ENCODE measurements at places on chromosomes 2 and 18. TPM values are rescaled to one million over a fixed set of nuclear protein-coding genes. Genes with fewer than 3 reads are reported as not detected.

CTAGE1 gene
- total RNA-seq: not detected

RBM43 gene
- 5.1 TPM for total RNA-seq

SERPINB2 gene
- 157 TPM for total RNA-seq

DNA sequence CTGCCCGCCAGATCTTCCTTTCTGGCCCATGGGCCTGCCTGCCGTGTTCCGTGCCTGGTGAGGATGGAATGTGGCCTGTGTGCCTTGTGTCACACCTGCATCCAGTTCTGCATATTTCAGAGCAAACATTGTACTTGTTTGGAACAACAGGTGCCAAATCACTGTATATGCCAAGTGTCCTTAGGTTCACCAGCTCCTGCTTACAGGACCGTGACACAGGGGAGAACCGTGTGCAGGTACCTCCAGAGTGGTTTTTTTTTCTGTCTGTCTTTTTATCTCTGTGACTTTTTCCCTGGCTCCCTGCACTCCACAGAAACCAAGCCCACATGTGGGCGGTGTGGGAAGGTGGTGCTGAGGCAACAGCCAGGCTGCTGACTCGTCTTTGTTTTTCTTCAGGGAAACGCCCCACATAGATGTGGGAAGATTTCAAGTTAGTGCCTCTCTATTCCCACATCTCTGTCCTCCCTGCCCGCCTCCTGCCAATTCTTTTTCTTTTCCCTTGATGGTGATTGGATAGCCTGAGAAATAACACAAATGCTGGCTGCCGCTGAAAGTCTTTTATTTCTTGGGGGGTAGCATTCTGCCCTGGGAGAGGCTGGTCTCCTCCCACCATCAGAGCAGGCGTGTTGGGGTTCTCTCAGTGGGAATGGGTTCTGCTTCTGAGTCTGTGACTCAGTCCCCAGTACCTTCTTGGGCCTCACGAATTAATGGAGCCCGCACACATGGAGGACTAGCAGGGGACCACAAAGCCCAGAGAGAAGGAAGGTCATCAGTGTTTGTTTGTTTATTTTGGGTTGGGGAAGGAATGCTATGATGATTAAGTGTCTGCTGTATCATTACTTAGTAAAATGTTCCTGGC lies 21.4 kb downstream of the GRHL1 start:
- H3K27me3 ChIP-seq: no peaks in the 10 kb centered on the region
- H3K27ac ChIP-seq: peak overlapping the region; percentile 87
- H3K36me3 ChIP-seq: peaks cover 9% of the 10 kb centered on the region
- H3K4me1 ChIP-seq: peaks cover 62% of the 10 kb centered on the region
- no peak overlapping the region for H3K4me3 ChIP-seq

DNA sequence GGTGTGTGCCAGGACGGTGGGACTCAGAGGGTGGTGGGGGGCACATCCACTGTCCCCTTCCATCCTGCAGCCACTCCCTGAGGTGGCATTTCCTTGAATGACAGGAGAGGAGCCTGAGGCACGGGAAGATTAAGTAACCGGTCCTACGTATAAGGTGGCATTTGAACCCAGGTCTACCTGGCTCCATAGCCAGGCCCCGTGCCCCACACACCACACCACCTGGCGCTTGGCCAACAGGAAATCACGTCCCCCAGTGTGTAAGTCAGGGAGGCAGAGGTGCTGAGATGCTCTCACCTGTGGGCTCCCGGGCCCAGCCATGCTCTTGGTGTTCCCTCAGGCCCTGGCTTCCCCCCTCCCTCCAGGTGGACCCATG lies 53.7 kb downstream of the HPCAL1 start:
- no peaks in the 10 kb centered on the region for H3K4me1 ChIP-seq
- H3K36me3 ChIP-seq: peaks cover 15% of the 10 kb centered on the region
- H3K27ac ChIP-seq: no peak overlapping the region
- no peak overlapping the region for H3K4me3 ChIP-seq
- H3K27me3 ChIP-seq: no peaks in the 10 kb centered on the region

GRCh38 chr2:210534879-210535278 lies 21.5 kb upstream of the CPS1 start:
- H3K36me3 ChIP-seq: no peaks in the 10 kb centered on the region
- no peaks in the 10 kb centered on the region for H3K27me3 ChIP-seq
- no peak overlapping the region for H3K4me3 ChIP-seq
- DNase-seq: no peak
- no peaks in the 10 kb centered on the region for H3K4me1 ChIP-seq

DNA sequence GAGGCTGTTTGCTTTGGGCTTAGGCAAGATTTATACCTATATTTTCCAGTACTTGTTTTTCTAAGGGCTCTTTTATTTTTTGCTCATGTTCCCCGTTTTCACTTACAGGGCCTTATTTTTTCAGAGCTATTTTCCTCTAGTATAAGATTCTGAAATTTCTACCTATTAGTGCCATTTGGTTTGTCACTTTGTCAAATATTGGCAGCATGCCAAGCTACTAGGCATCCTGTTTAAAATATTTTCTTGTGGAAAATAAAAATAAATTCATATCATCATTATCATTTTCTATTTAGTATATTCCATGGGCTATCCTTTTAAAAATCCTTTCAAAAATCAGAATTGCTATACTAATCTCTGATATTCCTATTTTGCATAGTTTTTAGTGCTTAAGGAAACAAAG lies 64.8 kb upstream of the CHST9 start:
- no peak overlapping the region for H3K4me3 ChIP-seq
- H3K4me1 ChIP-seq: no peaks in the 10 kb centered on the region
- DNase-seq: no peak
- H3K27me3 ChIP-seq: no peaks in the 10 kb centered on the region
- H3K36me3 ChIP-seq: no peaks in the 10 kb centered on the region

DNA sequence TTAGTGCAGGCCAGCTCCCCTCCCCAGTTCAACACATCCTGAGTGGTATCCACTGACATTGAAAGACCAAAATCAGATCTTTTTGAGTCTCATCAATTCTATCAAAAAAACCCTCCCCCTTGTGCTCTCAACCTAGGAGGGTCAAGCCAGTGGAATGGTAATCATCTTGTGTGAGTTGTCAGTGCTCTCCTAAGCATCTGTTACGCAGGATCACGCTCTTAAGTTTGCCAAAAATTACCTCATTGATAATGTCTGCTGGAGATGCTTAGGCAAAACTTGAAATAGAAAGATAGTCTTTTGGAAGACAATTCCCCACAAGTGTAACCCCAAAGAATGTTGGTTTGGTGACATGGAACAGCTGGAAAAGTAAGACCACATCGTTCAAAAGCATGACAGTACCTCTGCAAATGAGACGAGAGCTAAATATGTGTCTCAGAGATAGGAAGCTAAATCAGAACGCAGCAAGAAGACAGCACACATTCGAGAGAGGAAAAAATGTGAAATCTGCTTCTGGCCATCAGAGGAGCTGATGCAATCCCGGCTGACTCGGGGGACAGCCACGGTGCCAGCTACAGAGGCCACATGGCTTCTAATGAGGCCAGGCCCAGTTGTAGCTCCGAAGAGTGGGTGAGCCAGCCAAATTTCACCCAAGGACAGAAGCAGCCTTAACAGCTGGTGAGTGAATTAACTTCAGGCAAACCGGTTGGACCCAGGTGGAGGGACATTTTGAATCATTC lies 753.9 kb downstream of the RNF144A start:
- peak; percentile 67 for DNase-seq
- H3K27me3 ChIP-seq: peaks cover 4% of the 10 kb centered on the region
- no peaks in the 10 kb centered on the region for H3K4me1 ChIP-seq
- H3K27ac ChIP-seq: no peak overlapping the region
